Karpas-422 (cell line): ENCODE measurements at places on chromosomes 11 and 22. TPM values are rescaled to one million over a fixed set of nuclear protein-coding genes. Genes with fewer than 3 reads are reported as not detected.

NRIP3 gene
- not detected in 2 replicates for total RNA-seq

FXYD2 gene
- total RNA-seq = 1.4 and 3.1 TPM in 2 replicates

NAALAD2 gene
- total RNA-seq = not detected in 2 replicates

PEX26 gene
- total RNA-seq = 22.4 and 27.5 TPM in 2 replicates

APOA1 gene
- total RNA-seq = not detected in 2 replicates

BRMS1 gene
- 32.0 and 57.1 TPM in 2 replicates for total RNA-seq

ZNF214 gene
- total RNA-seq = not detected in 2 replicates

SMIM35 gene
- 0.04 TPM in 1 of 2 replicates, not detected in the other for total RNA-seq

- DNase-seq = no peak
Measured at GRCh38 chr11:74505911-74506310, 12.4 kb upstream of the LIPT2 start.

- DNase-seq = no peak
Measured at GRCh38 chr22:19321757-19322156, 30.2 kb upstream of the CLTCL1 start.

DNA sequence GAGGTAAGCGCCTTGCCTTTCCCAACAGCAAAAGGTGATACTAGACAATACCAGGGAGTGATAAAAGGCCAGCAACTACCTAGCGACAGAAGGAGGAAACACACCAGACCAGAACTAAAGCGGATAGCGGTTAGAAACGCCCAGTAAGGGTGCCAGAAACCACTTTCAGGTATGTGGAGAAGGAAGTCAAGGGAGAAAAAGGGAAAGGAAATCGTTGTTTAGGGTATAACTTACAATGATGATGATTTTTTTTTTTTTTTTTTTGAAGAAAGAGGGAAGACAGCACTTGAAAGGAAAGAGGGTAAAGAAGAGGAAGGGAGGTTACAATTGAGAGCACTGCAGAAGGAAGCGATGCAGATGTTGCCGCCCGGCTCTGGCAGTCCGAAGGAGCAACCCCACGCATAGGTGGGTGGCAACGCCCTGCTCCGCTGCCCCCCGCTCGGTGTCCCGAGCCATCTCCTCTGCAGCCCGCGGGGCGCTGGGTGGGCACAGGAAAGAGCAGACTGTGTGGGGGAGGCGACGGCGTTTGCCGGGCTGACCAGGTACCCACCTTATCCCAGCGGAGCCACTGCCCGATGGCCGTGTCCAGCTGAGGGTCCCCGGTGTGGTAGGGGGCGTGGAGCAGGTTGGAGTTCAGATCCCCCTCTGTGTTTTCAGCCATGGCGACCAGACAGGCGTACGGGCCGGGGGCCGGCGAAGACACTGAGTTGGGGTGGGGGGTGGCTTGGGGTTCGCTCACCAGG lies 561 bp downstream of the PGM2L1 start:
- no peak for DNase-seq

GRCh38 chr22:30874431-30875370 lies 93.9 kb downstream of the MORC2 start:
- DNase-seq = no peak

- no peak for DNase-seq
Measured at GRCh38 chr22:44365832-44366231, 53.1 kb upstream of the SHISAL1 start.

- no peak for DNase-seq
Measured at GRCh38 chr22:30649430-30650007, 13.9 kb downstream of the SLC35E4 start.

GRCh38 chr11:84056653-84057376 lies 770.6 kb upstream of the CCDC90B start:
- DNase-seq = no peak

- DNase-seq = no peak
Measured at GRCh38 chr22:33650244-33650643, 270.0 kb downstream of the LARGE1 start.

DNA sequence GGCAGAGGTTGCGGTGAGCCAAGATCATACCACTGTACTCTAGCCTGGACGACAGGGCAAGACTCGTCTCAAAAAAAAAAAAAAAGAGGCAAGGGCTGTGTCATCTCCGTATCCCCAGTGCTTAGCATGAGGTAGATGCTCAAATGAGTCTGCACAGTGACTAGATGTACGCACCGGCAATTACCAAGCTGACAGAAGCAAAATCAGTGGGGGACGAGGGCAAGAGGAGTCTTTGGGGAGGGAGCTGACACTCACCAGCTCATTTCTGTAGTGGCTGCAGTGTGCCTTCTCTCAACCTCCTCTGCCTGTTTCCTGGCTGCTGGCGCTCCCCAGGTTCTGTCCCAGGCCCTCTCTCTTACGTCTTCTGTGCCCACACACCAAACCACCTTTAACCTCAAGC lies 69.9 kb downstream of the PACSIN2 start:
- no peak for DNase-seq

DNA sequence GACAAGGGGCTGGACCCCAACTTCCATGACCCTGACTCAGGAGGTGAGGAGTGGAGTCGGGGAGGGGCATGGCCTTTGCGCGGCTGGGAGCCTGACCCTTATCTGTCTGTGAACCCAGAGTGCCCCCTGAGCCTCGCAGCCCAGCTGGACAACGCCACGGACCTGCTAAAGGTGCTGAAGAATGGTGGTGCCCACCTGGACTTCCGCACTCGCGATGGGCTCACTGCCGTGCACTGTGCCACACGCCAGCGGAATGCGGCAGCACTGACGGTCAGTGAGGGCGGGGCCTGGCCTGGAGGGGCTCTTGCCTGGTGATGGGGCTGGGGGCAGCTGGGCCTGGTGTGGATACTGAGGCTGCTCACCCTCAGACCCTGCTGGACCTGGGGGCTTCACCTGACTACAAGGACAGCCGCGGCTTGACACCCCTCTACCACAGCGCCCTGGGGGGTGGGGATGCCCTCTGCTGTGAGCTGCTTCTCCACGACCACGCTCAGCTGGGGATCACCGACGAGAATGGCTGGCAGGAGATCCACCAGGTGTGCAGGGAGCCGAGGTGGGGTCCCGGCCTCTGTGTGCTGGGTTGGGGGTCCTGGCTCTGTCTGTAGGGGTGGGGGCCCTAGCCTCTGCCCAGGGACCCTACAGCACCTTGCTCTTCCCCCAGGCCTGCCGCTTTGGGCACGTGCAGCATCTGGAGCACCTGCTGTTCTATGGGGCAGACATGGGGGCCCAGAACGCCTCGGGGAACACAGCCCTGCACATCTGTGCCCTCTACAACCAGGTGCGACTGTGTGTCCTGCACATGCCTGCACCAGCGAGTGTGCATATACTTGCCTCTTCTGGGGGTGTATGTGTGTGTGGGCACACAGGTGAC lies 6.3 kb downstream of the SHANK3 start:
- DNase-seq = no peak

DNA sequence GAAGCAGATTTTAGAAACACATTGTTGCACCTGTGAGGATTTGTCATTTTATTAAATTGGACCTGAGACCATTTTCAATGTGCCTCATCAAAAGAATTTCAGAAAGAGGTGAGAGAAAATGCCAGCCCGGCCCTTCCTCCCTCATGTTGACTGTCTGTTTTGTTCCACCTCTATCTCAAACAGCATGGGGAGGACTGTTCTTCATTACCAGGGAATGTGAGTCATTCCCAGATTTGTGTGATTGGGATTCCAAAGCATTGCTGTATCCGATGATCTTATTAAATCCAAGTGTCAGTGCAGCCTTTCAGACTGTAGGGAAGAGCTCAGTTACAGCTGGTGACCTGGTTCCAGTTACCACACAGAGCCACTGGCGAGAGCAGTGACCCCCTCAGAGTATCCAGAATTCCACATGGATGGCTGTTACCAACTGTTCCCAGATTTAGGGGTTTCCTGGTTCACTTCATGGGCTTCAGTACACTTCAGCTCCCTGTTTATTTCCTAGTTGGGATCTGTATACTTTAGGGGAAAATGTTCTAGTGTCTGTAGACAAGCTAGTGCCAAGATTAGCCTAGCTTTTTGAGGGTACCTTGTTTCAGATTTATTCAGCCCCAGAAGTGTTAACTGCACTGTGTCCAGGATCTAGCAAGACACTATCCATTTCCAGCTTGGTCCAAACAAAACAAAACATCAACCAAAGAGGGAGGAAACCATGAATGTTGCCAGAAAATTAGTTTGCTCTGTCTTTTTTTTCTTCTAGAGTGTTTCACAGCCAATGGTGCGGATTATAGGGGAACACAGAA lies 20.9 kb downstream of the KREMEN1 start:
- DNase-seq = no peak

DNA sequence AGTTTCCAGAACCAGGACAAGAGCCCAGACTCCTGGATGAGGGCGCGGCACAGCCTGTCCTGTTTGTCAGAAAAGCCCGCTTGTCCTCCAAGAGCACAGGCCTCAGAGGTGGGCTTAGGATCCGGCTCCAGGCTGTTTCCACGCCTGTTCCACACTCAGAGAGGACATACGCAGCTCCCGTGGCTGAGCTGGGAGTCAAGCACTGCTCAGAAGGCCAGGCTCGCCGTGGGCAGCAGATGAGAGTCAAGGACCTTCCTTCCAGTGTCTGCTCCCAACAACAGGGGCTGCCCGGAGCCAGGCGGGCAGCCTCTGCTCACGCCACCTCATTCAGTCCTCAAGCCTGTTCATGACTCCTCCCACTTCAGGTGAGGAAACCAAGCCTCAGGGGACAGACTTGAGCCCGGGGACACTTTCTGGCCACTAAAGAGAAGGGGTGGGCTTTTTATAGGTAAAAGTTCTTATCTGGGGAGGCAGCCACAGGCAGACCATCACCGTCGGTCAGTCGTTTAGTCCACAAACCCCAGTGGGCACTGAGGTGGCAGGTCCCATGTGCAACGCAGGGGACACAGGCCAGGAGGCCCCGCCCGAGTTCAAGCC lies 3.8 kb downstream of the CYB5R3 start:
- DNase-seq = no peak

DNA sequence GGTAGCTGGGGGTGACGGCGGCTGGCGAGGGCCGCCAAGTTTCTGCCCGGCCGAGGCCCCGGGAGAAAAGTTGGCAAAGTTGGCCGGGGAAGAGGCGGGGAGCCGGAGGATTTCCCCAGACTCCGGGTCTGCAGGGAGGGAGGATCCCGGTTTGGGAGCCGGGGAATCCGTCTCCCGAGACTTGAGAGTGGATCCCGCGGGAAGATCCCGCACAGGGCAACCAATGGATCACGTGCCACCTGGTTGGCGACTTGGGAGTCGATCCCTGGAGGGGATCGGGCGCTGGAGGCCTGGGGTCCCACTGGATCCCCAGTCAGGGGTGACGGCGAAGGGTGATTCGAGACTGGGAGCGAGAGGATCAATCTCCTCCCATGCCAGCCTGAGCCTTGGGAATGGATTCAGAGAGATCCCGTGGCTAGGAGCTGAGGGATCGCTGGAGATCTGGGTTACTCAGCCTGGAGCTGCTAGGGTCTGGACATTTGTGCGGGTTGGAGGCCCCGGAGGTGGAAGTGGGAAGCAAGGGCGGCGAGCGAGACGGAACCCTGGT lies 394 bp downstream of the KIAA1671 start:
- DNase-seq = no peak

DNA sequence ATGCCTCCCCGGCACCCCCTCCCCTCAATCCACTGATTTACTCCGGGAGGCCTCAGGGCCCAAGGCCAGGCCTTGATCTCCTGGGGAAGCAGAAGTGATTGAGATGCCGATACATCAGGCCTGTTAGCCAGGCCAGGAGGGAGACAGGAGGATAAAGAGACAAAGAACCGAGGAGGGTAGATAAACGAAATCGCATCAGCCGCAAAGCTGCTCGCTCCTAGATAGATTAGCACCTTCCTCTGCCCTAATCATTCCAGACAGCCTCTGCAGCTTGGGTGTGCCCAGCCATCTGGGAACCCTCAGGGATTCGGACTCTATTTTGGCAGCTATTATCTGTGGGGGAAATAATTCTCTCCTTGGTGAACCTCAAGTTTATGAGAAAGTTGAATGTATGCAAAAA lies 121.2 kb downstream of the ABTB2 start:
- DNase-seq = no peak

DNA sequence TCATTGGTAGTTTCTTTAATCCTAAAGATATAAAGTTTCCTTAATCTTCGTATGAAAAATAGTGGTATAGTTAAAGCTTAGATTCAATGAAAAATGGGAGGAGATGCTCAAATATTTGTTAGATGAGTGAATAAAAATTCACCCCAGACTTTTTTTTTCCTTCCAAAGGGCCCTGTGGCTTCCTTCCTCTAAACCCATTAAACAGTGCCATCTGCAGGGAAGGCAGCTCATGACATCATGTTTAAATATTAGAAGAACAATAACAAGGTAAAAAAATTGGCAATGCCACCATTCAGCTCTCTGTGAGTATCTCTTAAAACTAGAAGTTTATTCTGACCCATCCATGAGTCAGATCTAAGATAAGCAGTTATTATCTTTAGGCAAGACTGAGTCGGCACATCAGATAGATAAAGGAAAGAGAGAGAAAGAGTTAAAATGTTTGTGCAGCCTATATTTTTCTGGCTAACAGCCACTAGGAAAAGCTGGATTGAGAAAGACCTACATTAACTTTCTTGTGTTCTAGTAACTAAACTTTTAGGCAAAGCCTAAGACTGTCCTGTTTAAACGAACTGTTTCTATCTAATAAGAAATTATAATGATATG lies 19.1 kb upstream of the OOSP1 start:
- DNase-seq = peak; percentile 79

DNA sequence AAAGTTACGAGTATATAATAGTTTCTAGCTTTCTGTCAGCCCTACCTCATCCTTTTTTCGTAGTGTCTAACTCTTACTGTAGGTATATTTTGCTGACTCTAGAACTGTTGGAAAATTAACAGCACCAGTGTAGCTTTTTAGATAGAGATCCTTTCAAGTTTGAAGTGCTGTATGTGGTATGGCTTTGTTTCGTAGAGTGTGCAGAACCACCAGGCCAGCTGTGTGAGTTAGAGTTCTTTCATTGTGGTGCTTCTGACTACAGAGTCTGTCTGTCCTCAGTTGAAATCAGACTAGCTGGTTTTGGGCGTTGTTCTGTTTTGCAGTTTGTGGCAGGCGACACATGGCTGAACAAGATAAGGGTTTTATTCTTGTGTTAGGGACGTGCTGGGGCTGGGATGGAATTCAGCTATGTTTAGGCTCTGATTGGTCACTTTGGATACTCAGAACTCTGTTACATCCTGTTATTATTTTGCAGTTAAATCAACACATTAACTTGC lies 3.2 kb downstream of the ARHGEF12 start:
- no peak for DNase-seq

GRCh38 chr22:25077964-25078363 lies 121.7 kb upstream of the CRYBB3 start:
- DNase-seq = no peak

DNA sequence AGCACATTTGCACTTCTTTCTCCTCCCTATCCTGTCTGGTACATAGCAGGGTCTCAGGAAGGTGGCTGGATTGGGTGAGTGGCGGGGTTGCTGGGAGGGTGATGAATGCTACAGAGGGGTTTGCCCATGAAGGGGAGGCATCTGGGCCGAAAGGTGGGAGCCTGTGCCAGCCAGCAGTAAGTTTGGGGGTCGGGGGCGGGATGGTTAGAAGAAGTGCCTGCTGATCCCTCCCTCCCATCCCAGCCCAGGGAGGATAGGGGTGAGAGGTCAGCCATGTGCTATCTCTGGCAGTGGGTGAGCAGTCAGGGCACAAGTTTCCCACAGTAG lies 2.8 kb downstream of the CD82 start:
- no peak for DNase-seq

- DNase-seq = no peak
Measured at GRCh38 chr11:95137299-95137698, 47.7 kb downstream of the ENDOD1 start.
